ENCODE measurements at places on chromosomes 4 and X. TPM values are rescaled to one million over a fixed set of nuclear protein-coding genes. Genes with fewer than 3 reads are reported as not detected.

WAS gene
- 2.7 TPM for polyA plus RNA-seq

VCX2 gene
- not detected for polyA plus RNA-seq

COL4A6 gene
- 1.7 TPM for polyA plus RNA-seq

TMEM47 gene
- polyA plus RNA-seq, result 93.0 TPM

GPC3 gene
- 288 TPM for polyA plus RNA-seq

ZFP92 gene
- polyA plus RNA-seq, result 0.90 TPM

UGT2B7 gene
- polyA plus RNA-seq, result 0.19 TPM

CT45A2 gene
- polyA plus RNA-seq, result not detected

TNIP2 gene
- polyA plus RNA-seq, result 11.4 TPM

DNA sequence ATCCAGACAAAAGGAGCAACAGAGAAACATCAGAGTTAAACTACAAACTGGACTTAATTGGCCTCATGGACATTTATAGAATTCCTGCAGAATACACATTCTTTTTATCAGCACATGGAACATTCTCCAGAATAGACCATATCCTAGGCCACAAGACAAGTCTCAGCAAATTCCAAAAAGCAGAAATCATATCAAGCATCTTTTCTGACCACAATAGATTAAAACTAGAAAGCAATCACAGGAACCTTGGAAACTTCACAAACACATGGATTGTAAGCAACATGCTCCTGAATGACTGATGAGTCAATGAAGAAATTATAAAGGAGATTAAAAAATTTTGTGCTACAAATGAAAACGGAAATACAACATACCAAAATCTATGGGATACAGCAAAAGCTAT, 526.7 kb downstream of the PCDH7 start:
- no peak for DNase-seq

DNA sequence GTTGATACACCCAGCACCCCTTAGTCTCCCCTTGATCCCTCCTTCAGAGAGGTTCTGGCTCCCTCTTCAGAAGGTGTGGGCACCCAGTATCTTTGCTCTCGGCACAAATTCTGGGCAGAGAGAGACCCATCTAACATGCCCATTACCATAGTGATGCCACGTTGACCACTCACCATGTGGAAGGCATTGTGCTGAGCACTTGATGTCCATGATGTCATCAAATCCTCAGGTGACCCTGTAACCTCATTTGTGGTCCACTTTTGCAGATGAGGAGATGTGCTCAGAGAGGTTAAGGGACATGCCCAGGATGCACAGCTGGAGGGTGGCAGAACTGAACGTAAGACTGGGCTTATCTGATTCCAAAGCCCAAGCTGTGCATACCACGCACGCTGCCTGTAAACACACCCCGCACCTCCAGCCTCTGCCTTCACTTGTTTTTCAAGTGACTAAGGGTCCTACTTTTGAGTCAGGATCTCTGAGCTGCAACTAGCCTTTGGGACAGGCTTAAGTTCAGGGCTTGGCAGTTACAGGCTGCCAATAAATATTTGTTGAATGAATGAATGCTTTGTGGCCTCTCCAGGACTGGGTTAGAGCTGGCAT, 55.2 kb downstream of the HTRA3 start:
- no peak for DNase-seq

GRCh38 chr4:24877868-24878635, 34.8 kb downstream of the CCDC149 start:
- no peak for DNase-seq

GRCh38 chr4:85152480-85152879, 186.0 kb upstream of the WDFY3 start:
- no peak for DNase-seq

DNA sequence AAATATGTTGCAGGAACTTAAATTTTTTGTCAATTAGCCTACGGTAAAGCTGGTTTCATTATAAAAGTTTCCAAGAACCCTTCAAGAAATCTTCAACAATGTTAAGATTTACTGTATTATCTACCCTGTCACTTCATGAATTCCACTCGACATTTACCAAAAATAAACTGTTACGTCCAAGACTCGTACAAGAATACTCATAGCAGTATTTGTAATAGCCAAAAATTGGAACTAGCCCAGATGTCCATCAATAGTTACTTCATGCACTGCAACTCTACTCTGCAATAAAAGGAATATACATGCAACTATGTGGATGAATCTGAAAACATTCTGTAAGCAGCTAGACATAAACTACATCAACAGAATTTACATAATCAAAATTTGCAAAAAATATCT, 13.4 kb downstream of the RBMX start:
- DNase-seq, result no peak

DNA sequence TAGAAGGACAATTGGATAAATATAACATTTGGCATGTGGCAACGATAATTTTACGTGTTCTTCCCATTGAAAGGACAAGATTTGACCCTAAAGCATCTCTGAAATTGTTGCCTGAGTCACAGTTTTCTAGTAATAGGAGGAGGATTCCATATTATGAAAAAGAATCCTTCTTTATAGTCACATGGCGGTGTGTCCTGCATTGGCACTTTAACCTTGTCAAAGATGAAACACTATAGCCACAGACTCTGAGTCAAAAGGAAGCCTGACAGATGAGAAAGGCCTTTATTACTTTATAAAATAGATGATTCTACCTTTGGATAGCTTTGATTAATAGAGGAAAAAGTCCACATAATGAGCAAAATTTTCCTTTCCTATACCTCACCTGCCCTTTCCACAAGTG, 11.5 kb downstream of the LNX1 start:
- no peak for DNase-seq

GRCh38 chr4:158835226-158836001, 66.6 kb downstream of the FNIP2 start:
- DNase-seq, result no peak

GRCh38 chr4:55008166-55009056, 117.0 kb downstream of the KDR start:
- no peak for DNase-seq

GRCh38 chr4:6541789-6542188, 33.2 kb upstream of the MAN2B2 start:
- no peak for DNase-seq

GRCh38 chr4:74947798-74948197, 14.9 kb downstream of the PARM1 start:
- DNase-seq, result no peak

DNA sequence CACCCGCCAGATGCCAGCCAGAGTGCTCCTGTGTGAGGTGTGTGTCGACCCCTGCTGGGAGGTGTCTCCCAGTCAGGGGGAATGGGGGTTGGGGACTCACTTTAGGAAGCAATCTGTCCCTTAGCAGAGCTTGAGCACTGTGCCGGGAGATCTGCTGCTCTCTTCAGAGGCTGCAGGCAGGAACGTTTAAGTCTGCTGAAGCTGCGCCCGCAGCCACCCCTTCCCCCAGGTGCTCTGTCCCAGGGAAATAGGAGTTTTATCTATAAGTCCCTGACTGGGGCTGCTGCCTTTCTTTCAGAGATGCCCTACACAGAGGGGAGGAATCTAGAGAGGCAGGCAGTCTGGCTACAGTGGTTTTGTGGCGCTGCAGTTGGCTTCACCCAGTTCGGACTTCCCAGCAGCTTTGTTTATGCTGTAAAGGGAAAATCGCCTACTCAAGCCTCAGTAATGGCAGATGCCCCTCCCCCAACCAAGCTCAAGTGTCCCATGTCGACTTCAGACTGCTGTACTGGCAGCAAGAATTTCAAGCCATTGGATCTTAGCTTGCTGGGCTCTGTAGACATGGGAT, 80.8 kb downstream of the CCSER1 start:
- no peak for DNase-seq

DNA sequence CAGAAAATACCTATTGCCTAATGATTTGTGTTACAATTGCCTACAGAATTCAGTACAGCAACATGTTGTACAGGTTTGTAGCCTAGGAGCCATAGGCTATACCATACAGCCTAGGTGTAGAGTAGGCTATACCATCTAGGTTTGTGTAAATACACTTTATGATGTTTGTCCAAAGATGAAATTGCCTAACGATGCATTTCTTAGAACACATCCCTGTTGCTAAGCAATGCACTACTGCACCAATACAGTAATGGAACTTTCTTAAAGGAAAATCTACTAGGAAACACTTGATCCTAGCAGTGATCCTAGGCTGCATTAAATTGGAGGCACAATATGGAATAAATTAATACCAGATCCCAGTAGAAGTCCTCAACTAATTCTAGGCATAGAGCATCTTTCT, 18.3 kb downstream of the NOA1 start:
- no peak for DNase-seq

GRCh38 chr4:69060651-69061308, 35.5 kb upstream of the UGT2B7 start:
- no peak for DNase-seq

GRCh38 chrX:121356850-121357171, 309.4 kb downstream of the GLUD2 start:
- DNase-seq, result no peak

DNA sequence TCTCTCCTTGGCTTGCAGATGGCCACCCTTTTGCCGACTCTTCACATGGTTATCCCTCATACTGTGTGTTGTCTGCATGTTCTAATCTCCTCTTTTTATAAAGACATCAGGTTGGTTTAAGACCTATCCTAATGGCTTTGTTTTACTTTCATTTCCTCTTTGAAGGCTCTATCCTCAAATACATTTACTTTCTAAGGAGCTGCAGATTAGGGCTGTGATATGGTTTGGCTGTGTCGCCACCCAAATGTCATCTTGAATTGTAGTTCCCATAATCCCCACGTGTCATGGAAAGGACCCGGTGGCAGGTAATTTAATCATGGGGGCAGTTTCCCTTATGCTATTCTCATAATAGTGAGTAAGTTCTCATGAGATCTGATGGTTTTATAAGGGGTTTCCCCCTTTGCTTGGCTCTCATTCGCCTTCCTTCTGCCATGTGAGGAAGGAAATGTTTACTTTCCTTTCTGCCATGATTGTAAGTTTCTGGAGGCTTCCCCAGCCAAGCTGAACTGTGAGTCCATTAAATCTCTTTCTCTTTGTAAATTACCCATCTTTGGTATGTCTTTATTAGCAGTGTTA, 204.5 kb downstream of the RELL1 start:
- DNase-seq, result no peak

DNA sequence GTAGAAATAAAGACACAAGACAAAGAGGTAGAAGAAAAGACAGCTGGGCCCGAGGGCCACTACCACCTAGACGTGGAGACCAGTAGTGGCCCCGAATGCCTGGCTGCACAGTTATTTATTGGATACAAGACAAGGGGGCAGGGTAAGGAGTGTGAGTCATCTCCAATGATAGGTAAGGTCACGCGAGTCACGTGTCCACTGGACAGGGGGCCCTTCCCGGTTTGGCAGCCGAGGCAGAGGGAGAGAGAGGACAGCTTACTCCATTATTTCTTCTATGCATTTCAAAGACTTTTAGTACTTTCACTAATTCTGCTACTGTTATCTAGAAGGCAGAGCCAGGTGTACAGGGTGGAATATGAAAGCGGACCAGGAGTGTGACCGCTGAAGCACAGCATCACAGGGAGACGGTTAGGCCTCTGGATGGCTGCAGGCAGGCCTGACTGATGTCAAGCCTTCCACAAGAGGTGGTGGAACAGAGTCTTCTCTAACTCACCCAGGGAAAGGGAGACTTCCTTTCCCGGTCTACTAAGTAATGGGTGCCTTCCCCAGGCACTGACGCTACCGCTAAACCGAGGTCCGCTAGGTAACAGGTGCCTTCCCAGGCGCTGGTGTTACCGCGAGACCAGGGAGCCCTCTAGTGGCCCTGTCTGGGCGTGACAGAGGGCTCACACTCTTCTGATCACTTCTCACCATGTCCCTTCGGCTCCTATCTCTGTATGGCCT, 44.9 kb downstream of the ZBTB49 start:
- no peak for DNase-seq

DNA sequence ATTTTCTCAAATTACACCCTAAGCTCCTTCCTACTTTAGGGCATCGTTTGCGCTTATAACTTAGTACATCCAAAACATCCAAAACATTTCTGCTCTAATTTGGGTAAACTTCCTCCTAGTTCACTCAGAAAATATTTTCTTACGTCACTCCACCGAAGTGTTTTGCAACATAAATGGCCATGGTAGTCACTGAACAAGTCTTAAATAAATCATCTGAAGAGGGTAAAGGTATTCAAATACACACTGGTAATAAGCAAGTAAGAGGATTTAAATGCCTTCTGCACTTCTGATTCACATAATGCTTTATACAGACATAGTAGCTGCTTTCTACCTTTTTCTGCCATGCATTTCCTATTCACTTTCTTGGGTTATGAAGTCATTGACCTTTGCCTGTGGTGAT, 991.9 kb downstream of the NLGN4X start:
- no peak for DNase-seq

DNA sequence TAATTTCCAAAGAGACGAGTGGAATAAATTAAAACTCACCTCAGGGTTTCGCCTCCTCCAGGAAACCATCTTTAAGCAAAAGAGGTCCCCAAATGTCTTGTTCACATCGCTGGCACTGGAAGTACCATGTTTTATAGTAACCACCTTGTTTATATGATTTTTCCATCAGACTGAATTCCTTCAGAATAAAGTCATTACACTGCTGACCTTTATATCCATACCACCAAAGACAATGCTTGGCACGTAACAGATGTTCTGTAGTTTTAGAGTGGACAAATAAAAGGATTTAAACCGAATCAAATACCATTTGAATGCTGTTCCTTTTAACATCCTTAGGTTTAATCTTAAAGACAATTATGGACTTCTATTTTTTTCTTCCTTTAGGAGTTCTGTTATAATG, 4.7 kb downstream of the NUDT6 start:
- no peak for DNase-seq

DNA sequence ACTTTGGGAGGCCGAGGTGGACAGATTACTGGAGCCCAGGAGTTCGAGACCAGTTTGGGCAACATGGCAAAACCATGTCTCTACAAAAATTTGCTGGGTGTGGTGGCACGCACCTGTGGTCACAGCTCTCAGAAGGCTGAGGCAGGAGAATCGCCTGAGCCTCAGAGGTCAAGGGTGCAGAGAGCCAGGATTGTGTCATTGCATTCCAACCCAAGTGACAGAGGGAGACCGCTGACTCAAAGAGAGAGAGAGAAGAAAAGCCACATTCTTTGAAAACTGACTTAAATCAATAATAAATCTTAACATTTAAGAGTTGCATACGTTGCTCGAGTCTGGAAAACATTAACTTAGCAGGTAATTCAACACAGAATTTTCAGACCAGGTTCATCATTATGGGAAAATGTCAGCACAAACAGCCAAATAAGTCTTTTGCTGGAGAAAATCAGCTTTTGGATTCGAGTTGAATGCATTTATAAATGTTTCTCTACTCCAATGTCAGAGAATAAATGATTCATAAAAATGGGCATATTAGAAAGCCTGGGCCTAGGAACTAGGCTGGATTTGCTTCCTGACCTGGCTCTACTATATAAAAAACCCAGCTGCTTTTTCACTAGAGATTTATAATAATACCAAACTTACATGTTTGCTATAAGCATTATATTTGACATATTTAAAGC, 68.3 kb upstream of the RBPJ start:
- no peak for DNase-seq

- no peak for DNase-seq
These were observed 369.7 kb upstream of the TRAM1L1 start for GRCh38 chr4:117455088-117455487.

- DNase-seq, result no peak
These were observed 87.2 kb downstream of the HS3ST1 start for GRCh38 chr4:11341337-11342043.

GRCh38 chr4:141099326-141099725, 33.9 kb downstream of the RNF150 start:
- DNase-seq, result no peak

GRCh38 chr4:61231421-61231820, 31.3 kb downstream of the ADGRL3 start:
- no peak for DNase-seq
